Stimulated activated CD4-positive, alpha-beta T cell treated with anti-CD3 and anti-CD28 coated beads, TNF-alpha, amount 100 ng/mL, for 1 hour (primary cell): ENCODE measurements at places on chromosomes 4 and X.

DNA sequence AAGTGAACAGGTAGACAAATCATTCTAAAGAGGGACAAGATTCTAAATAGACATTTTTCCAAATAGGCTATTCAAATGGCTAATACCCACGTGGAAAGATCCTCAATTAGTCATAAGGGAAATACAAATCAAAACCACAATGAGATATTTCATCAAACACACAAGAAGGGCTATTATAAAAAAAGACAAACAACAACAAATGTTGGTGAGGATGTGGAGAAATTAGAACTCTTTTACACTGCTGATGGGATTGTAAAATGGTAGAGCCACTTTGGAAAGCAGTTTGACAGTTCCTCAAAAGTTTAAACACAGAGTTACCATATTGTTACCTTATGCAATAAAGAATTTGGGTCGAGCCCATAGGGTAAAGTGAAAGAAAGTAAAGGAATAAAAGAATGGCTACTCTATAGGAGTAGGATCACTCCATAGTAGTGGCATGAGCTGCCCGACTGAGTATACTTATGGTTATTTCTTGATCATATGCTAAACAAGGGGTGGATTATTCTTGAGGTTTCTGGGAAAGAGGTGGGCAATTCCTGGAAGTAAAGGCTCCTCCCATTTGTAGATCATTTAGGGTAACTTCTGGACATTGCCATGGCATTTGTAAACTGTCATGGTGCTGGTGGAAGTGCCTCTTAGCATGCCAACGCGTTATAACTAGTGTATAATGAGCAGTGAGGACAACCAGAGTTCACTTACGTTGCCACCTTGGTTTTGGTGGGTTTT lies 58.9 kb upstream of the FAM9C start:
- no peak for DNase-seq

DNA sequence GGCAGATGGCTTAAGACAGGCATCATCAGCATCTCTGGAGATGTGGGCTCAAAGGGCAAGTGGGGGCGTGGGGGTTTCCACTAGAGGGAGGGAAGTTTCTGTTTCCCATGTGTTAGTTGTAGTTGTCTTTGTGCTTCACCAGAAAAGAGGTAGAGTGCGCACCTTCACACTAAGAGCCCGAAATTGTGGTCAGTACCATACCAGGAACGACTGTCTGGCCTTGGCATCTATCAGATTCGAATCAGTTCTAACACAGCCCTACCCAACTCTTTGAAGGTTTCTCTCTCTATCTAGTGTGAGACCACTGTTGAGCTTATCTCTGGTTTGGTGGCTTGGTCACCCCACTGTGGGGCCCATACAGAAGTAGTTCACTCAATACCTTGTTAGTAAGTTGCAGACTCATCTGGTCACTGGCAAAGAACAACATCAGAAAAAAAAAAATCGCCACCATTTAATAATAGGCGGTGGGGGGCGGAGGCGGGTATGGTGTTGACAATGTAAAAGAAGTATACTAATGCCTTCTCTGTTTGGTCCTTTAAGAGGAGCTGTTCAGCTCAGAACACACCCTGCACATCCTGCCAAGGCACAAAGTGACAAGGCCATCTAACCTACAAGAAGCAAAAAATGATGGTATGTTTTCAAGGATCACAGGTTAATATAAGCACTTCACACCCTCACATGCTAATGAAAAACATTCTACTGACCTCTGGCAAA lies 71.1 kb downstream of the NYX start:
- DNase-seq: no peak

DNA sequence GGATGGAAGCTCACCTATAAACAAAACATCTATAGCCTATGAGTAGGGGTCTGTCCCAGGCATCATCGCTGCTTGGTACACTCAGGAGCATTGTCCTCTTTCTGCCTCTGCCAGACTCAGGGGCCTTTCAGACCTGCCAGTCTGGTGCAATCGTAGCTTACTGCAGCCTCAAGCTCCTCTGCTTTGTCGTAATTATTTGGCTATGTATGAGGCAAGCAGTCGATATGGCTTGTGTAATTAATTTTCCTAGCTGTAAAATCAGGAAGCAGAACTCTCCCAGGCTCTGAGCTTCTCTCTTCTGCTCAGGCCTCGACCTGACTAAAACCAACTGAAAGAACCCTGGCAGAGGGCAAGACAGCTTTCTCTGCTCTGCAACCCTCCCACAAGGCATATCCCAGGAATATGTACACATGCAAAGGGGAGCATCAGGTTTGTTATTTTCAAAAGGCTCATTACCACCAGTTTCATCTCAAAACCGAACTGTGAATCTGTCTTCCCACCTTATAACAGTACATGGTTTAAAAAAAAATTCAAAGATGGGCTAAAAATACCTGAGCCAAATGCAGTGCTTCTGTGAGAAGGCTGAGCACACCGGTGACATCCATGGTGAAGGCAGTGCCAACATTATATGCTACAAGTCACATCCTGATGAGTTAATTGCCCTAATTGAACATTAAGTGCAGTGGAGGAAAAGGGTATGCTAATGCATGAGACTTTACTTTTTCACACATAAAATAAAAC lies 309.2 kb upstream of the EMCN start:
- DNase-seq: no peak

- DNase-seq: no peak
Measured at GRCh38 chrX:97498093-97498492, 614.4 kb downstream of the RPA4 start.

- DNase-seq: no peak
Measured at GRCh38 chr4:89599026-89599425, 237.9 kb downstream of the SNCA start.

- no peak for DNase-seq
Measured at GRCh38 chrX:153671589-153672530, 1.8 kb downstream of the PNCK start.

GRCh38 chr4:93730251-93730650 lies 98.3 kb upstream of the ATOH1 start:
- no peak for DNase-seq

DNA sequence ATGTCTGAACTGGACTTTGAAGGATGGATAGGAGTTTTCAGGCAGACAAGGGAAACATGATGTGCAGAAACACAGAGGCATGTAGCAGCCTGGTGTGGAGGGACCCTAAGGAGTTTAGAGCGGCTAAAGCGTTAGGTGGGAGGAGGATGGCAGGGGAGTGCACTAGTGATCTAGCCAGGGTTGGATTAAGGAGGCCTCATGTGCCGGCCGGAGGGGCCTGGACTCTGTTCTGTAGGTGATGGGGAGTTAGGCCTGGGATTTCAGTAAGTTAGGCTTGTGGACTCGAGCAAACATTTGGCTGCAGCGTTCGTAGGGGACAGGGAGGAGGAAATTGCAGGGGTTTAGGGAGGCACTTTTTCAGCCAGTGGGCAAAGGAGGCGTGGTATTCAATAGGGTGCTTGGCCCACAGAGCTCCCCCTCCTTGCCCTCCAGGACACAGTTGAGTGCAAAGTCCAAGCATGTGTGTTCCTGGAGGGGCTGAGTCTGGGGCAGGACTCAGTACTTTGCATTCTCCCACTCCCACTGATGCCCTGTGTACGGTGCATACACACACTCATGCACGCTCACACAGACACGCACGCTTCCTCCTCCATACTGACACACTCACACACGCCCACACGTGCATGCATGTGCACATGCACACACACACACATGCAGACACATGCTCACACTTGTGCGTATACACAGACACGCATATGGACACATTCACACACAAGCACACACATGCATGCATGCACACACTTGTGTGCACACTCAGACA lies 18.6 kb downstream of the PSAPL1 start:
- DNase-seq: no peak

DNA sequence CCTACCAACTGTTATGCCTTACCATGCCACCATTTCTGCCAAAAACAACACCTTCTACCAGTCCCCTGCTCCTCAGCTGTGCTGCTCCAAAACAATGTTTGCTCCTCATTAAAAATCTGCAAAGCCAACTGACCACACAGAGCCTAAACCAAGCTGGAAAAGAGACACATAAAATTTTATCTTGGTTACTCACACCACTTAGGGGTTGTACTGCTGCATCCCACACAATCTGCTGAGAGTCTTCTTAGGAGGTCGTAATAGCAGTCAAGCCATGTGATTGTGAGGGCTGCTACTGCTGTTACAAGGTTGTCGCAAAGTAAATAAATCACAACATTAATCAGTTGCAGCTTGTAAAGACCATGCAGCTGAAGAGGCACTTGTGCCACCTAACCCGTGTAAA lies 607.4 kb upstream of the FAM241A start:
- no peak for DNase-seq

DNA sequence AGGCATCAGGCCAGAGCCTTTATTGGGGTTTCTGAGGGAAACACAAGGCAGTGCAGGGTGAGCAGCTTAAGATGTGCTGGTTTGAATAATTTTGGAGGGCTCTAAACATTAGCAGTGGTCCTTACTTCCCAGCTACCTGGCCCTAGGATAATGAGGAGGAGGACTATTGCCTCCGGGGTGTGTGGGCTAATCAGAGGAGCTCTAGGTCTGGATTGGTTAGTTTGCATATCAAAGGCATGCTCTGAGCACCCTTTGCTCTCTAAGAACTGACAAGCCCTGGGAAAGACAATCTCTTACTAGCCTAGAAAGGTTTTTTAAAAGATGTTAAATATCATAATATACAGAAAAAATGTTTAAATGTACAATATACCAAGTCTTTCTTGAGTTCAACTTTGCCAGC lies 58.4 kb downstream of the RXFP1 start:
- DNase-seq: no peak

- DNase-seq: no peak
Measured at GRCh38 chr4:138633580-138633904, 382.0 kb upstream of the NOCT start.

DNA sequence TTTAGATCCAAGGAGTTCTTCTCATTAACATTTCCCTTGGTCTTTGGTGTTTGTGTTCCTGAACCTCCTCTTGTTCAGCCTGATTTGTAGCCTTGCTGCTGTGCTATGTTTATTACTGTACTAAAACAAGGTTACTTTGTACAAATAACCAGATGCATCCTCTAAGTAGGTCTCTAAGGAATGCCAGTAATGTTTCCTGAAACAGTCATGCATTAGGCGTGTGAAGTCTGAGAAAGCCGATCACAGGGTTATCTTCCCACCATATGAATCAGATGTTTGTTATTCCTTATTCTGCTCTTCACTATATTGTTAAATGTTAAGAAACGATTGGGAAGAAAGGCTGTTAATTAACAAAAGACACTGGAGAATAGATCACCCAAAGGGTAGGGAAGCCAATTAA lies 66.9 kb downstream of the GALNTL6 start:
- DNase-seq: no peak

GRCh38 chr4:128861856-128862518 lies 52.5 kb downstream of the JADE1 start:
- no peak for DNase-seq

- no peak for DNase-seq
Measured at GRCh38 chr4:142091691-142092182, 455.4 kb downstream of the IL15 start.

GRCh38 chrX:38768079-38768478 lies 33.2 kb upstream of the MID1IP1 start:
- DNase-seq: no peak

DNA sequence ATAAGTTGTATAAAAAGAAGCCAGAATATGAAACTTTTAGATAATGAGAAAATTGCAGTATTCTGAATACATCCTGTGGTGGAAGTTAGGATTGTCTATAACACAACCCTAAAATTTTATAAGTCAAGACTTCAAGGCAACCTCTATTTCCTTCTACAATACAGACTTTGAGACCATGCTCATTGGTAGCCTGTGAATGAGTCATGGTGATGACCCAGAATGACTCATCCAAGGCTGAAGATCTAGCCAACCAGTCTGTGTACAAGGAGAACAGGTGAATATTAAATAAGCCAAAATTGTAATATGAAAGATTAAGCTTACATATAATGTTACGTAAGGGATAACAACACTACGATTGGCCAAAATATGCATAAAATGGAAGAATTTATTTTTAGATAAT lies 475.9 kb upstream of the GALNT7 start:
- DNase-seq: no peak

DNA sequence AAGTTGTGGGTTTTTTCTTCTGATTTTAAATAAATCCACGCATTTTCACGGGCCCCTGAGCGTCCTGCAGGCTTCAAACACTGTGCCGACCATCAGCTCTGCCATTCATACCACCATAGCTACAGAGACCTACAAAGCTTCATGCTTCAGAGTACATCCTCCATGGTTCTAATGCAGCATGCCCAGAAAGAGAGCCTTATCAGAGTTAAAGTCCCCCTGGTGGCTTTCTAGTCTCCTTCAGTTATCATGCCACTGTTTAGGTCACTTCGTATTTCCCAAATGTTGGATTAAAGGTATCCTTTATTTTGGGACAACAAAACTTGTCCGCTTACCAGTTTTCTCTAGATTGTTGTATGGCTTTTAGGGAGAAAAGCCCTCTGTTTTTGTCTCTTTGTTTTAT lies 66.7 kb upstream of the VCX2 start:
- no peak for DNase-seq

DNA sequence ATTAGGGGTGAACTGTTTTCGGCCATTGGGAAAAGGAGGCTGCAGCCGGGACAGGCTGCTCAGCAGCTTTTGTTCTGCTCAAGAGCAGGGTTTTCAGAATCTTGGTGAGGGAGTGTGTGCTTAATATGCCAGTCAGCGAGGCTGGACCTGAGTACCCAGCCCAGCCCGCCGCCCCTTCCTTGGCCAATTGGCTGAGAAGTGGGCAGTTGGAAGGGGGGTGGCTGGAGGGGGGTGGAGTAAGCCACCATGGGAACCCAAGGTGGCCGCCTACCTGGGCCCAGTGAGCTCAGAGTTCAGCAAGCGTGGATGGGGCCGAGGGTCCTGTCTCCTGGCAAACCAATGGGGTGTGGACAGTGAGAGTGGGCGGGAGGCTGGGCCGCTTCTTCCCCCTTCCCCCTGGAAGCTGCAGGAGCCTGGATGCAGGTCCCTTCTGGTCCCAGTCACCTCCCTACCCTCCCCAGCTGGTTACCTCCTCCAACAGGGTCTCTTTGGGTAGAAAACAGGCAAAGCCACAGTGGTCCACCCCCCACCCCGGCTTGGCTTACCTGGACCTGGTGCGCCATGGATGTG lies 52.5 kb downstream of the SORCS2 start:
- DNase-seq: no peak

- no peak for DNase-seq
Measured at GRCh38 chr4:83170952-83171399, 56.4 kb upstream of the PLAC8 start.

GRCh38 chr4:150960818-150961217 lies 54.3 kb downstream of the LRBA start:
- DNase-seq: no peak

DNA sequence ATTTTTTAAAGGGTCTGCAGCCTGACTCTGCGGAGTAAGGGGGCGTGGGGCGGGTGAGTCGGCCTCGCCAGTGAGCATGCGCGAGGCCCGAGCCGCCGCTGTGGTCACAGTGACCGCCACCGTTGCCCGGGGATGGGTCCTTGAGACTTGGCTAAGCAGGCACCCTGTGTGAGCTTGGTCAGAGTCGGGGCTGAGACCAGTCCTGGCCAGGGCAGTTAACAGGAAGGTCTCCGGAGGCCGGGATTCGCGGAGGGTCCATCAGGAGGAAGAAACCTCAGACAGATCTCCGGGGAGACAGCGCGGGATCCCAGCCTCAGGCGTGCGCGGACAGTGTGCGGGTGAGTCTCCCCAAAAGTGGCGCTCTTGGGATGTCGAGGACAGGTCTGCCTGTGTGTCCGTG lies 1384.4 kb upstream of the PCDH10 start:
- DNase-seq: no peak
